ENCODE measurements at places on chromosomes 5 and 9.

DNA sequence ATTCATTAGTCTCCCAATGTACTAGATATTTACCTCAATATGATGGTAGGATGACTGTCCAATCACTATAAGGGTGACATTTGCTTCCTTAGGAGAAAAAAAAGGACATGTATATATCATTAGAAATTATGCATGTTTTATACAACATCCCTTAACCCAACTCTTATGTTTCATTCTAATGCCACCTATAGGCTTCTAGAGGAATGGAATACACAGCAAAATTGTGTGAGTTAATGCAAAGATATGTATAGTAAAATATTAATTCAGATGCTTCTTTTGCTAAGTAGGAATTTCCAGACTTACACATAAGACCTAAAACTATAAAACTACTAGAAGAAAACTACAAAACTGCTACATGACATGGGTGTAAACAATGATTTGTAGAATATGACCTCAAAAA, 3.5 kb downstream of the PRXL2C start:
- no peak for DNase-seq

- no peak for DNase-seq
Measured at GRCh38 chr5:4699592-4699991, 440.5 kb upstream of the ADAMTS16 start.

DNA sequence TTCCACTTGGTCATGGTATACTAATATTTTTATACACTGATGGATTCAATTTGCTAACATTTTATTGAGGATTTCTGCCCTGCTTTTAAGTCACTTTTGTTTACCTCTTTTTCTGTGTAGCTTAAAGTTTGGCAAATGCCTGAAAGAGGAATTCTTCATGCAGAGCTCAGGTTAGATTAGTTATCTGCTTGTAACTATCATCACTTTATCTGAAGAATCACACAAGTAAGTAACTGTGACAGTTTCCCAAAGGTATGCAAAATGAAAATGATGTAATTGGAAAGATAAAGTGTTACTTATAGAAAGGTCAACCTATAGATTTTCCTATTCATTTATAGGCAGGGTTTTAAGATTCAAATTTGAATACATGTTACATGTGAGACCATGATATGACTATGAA, 188.8 kb upstream of the ACTBL2 start:
- no peak for DNase-seq

- peak; percentile 52 for DNase-seq
Measured at GRCh38 chr5:91119981-91120850, 262.9 kb downstream of the ARRDC3 start.

DNA sequence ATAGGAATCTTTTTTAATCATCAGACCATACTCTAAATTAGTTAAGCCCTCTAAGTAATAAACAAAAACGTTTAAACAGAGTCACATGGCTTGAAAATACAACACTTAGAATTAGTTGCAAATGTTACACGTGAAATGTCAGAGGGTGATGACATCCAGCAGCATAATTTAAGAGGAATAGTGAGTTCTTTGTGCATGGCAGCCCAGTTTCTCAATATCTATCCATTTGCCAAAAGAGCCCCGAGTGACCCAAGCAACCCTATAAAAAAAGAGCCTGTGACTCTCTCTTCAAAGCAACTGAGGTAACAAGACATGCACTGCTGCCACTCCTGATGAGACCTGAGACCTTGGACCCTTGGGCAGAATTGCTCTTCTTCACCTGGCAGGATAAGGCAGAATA, 96.9 kb upstream of the RASA1 start:
- no peak for DNase-seq

Measured in psoas muscle (tissue), 8 donors.